Calu3 (cell line): ENCODE measurements at places on chromosomes 16 and 17. TPM values are rescaled to one million over a fixed set of nuclear protein-coding genes. Genes with fewer than 3 reads are reported as not detected.
A peak's percentile ranks its signal among the peaks of the same experiment; 100 is the strongest.

GRCh38 chr16:12395268-12395667 is 408.4 kb downstream of the CPPED1 start:
- DNase-seq, result no peak
- H3K36me3 ChIP-seq, result no peaks in the 10 kb centered on the region
- H3K27ac ChIP-seq, result no peak overlapping the region
- H3K4me3 ChIP-seq, result no peak overlapping the region
- no peaks in the 10 kb centered on the region for H3K27me3 ChIP-seq
- peaks cover 7% of the 10 kb centered on the region for H3K4me1 ChIP-seq

DNA sequence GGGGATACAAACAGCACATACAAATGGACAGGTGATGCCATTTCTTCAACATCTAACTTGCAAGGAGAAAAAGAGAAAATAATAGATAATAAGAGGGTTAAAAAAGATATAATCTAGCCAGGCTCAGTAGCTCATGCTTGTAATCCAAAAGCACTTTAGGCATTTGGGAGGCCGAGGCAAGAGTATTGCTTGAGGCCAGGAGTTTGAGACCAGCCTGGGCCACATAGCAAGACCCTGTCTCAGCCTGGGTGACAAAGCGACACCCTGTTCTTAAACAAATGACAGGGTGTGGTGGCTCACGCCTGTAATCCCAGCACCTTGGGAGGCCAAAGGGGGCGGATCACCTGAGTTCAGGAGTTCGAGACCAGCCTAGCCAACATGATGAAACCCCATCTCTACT is 19.3 kb downstream of the C16orf87 start:
- H3K27me3 ChIP-seq, result no peaks in the 10 kb centered on the region
- H3K4me1 ChIP-seq, result peaks cover 18% of the 10 kb centered on the region
- H3K4me3 ChIP-seq, result no peak overlapping the region
- no peak overlapping the region for H3K27ac ChIP-seq

- H3K4me3 ChIP-seq, result no peak overlapping the region
- H3K36me3 ChIP-seq, result peaks cover 72% of the 10 kb centered on the region
- H3K4me1 ChIP-seq, result no peaks in the 10 kb centered on the region
- DNase-seq, result peak; percentile 92
Observed at GRCh38 chr17:37570527-37571093, 38.6 kb downstream of the SYNRG start.

GRCh38 chr17:55735731-55736405 is 13.2 kb upstream of the TMEM100 start:
- no peaks in the 10 kb centered on the region for H3K36me3 ChIP-seq
- H3K27ac ChIP-seq, result no peak overlapping the region
- no peak overlapping the region for H3K4me3 ChIP-seq
- peaks cover 25% of the 10 kb centered on the region for H3K4me1 ChIP-seq
- peak; percentile 48 for DNase-seq

DNA sequence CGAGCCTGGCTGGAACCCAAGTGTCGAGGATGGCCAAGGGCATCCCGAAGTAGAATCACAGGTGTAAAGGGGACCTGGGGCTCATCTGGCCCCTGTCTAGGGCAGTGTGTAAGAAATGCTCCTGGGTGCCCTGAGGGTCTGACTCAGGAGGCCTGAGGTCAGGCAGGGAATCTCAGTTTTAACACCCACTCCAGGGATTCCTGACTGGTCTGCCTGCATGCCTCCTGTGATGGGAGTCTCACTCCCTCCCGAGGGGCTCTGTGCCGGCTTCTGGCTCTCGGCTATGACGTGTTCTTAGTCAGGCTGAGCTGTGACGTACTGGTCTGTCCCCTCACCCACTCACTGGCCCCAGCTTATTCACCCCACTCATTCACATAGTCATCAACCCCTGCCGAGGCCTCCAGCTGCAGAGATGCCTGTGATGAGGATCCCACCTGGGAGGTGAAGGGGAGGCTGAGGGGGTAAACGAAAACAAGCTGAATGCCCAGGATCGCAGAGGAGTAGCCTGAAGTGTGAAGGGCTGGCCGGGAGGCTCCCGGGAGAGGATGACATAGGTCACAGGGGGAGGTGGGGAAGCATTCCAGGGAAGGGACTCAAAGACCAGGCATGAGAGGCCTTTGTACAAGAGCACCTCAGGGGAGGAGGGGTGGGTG is 23.8 kb downstream of the FAM83G start:
- peaks cover 28% of the 10 kb centered on the region for H3K36me3 ChIP-seq
- H3K4me1 ChIP-seq, result peaks cover 8% of the 10 kb centered on the region
- no peak for DNase-seq

- H3K27ac ChIP-seq, result peak overlapping the region; percentile 25
- no peaks in the 10 kb centered on the region for H3K27me3 ChIP-seq
- peak; percentile 75 for DNase-seq
- H3K4me1 ChIP-seq, result peaks cover 12% of the 10 kb centered on the region
- H3K36me3 ChIP-seq, result peaks cover 4% of the 10 kb centered on the region
- peak overlapping the region; percentile 37 for H3K4me3 ChIP-seq
Observed at GRCh38 chr16:85916141-85916890, 17.4 kb downstream of the IRF8 start.

DNA sequence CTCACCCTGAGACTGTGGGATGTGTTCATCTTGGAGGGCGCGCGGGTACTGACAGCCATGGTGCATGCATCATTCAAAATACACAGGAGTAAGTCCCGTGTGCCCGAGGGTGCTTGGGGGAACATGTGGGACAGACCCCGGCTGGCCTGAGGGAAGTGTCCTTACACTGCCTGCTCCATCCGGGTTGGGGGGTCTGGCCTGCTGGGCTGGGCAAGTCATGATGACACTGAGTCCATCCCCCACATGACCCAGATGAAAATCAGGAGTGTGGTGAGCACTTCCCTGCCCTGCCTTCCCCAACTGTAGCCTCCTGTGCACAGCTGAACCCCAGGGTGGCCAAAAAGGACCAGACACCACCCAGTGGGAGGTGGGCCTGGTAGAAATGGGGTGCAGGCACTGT is 10.8 kb downstream of the TBC1D26 start:
- H3K36me3 ChIP-seq, result no peaks in the 10 kb centered on the region
- no peaks in the 10 kb centered on the region for H3K27me3 ChIP-seq
- no peaks in the 10 kb centered on the region for H3K4me1 ChIP-seq
- DNase-seq, result no peak
- H3K27ac ChIP-seq, result no peak overlapping the region

DNA sequence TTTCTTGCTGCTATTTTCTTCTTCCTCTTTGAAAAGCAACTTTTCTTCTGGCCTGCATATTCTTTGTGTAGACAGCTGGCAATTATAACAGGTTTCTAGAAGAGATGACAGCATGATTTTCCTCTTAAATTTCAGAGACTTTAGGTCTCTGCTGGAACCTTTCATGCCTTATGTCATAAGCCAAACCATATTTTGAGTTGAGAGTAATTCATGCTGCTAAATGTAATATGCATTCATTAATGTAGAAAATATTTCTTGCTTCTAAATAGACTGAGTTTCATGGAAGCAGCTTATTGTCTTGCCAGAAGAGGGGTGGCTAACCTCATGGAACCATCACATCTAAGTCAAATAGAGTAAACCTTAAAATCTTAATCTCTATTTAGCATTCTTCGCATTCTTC is 25.9 kb upstream of the ABCA9 start:
- no peak overlapping the region for H3K27ac ChIP-seq
- H3K27me3 ChIP-seq, result no peaks in the 10 kb centered on the region
- no peaks in the 10 kb centered on the region for H3K4me1 ChIP-seq

GRCh38 chr16:74759564-74759963 is 15.1 kb downstream of the FA2H start:
- peaks cover 63% of the 10 kb centered on the region for H3K36me3 ChIP-seq
- peak overlapping the region; percentile 98 for H3K27ac ChIP-seq
- H3K27me3 ChIP-seq, result no peaks in the 10 kb centered on the region

DNA sequence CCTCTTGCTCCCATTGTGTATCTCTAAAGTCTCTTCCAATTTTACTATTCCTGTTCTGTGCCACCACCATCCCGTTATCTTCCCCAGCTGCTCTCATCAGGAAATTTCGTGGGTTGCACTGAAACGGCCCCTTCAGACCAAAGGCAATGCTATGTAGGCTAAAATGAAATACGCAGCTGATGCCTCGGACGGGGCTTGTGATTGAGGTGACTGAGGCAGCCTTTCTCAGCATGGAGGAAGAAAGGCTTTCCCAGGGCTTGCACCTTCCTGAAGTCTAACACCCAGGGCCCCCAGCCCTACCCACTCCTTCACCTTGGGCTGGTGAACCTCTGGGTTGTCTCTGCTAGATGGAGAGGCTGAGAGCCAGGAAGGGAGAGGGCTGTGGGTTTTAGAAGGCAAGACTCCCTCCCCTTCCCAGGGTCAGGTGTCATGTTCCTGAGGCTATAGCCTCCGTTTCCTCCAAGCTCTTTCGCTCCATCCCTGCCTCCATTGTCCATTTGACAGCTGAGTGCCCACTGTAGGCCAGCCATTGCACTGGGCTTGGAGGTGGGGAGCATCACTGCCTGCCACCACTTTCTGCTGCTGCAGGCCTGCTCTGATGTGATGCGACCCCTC is 7.8 kb downstream of the CCDC200 start:
- H3K36me3 ChIP-seq, result peaks cover 28% of the 10 kb centered on the region
- no peak overlapping the region for H3K27ac ChIP-seq
- no peak overlapping the region for H3K4me3 ChIP-seq
- no peaks in the 10 kb centered on the region for H3K4me1 ChIP-seq

GRCh38 chr17:28725166-28725659 is 820 bp downstream of the TLCD1 start:
- no peak for DNase-seq
- no peaks in the 10 kb centered on the region for H3K27me3 ChIP-seq
- peaks cover 37% of the 10 kb centered on the region for H3K4me1 ChIP-seq

DNA sequence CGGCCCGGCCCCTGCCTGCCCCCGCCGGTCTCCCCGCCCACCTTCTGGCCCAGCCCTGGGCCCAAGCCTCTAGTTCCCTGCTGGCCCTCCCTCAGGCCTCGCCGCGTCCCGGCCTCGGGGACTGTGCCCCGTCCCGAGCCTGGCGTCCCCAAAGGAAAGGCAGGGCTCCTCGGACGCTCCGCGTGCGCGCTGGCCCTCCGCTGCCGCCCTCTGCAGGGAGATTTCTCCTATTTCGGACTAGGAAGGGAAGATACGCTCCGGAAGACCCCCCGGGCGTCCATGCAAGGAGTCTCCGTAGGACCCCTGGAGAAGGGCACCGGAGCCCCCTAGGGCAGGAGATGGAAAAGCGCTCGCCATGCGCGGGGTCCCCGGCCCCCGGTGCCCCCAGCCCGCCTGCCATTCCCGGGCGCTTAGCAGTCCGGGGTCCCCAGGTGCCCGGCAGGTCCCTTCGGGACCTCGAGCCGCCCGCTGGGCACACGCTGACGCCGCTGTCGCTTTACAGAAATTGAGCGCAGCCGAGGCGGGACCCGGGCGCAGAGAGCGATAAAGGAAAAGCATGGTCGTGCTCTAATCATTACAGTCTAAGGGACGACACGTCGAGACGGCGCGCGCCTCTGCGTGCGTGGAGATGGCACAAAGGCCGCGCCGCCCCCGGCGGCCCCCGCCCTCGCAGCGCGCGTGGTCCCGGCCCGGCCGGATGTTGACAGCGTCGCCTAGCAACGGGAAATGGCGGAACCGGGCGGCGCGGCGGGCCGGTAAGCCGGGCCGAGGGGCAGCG is at the start of gene CCDC40:
Gene CCDC40 (plus strand): TSS at position 706 of the 778 bp plus-strand sequence. CDS start 21 bp downstream, at position 727.
- no peaks in the 10 kb centered on the region for H3K27me3 ChIP-seq
- DNase-seq, result peak; percentile 91
- H3K27ac ChIP-seq, result peak within 1 kb of the TSS; percentile 90
- peaks cover 29% of the 10 kb centered on the region for H3K36me3 ChIP-seq

DNA sequence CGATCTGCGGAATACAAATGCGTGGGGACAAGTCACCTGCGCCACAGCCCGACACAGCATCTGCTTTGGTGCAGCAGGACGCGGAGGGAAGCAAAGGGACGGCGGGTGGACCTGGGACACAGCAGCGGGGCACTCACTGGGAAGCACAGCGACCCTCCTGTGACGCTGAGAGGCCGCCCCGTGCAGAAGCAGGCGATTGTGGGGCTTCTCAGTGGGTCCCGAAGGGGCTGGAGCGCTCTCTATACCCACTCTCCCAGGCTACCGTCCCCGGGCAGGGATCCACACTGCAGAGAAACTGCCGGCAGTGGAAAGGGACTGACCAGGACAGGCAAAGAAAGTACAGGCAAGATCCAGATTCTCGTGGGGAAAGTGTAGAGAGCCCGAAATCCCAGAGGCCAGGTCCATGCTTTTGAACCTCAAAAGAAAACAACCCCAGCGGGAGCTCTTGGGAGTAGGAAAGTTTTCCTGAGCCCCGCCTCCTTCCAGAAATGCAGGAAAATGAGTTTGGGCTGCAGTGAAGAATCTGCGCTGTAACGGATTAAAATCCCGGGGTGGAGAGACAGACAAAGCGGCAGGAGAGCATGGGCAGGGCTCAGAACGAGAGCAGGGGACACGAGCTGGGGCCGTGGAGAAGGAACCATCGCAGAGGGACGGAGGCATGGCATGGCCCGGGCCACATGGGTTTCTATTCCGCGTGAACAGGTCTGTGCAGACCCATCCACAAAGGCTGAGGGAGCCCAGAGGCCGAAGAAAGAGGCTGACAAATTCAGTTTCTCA is 12.7 kb downstream of the COX4I1 start:
- no peak for DNase-seq
- H3K27ac ChIP-seq, result no peak overlapping the region
- no peak overlapping the region for H3K4me3 ChIP-seq
- H3K36me3 ChIP-seq, result no peaks in the 10 kb centered on the region

GRCh38 chr16:47049901-47050583 is 76.6 kb upstream of the DNAJA2 start:
- no peak overlapping the region for H3K4me3 ChIP-seq
- H3K27ac ChIP-seq, result no peak overlapping the region
- peaks cover 50% of the 10 kb centered on the region for H3K27me3 ChIP-seq
- H3K36me3 ChIP-seq, result no peaks in the 10 kb centered on the region
- DNase-seq, result no peak

DNA sequence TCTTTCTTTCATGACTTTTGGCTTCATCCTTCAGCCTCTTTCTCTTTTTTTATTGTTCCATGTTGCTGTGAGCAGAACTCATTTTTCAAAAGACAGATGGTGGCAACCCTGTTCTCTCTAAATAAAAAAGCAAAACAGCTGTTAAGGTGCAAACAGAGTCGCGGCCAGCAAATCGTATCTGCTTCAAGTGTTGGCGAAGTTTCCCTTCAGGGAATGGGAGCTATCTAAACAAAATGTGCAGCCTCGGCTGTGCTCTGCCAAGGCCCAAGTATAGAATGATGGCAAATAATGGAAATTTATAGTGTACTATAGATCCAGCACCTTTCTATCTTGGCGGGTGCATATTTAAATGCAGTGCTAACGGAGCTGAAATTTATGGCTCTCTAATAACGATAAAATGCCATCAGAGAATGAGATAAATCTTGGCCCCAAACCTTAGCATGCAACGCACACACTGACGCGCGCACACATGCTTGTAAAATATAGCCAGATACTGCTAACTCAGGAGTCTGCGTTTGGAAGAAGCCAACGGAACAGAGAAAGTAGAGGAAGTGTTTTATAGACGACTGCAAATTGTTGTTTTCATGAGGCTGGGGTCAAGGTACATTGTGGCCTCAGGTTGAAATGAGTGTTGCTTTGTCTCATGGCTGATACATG is 315.5 kb upstream of the RBFOX1 start:
- H3K4me1 ChIP-seq, result no peaks in the 10 kb centered on the region
- no peak for DNase-seq
- H3K4me3 ChIP-seq, result no peak overlapping the region
- no peaks in the 10 kb centered on the region for H3K27me3 ChIP-seq
- H3K36me3 ChIP-seq, result no peaks in the 10 kb centered on the region

GRCh38 chr16:24428756-24429155 is 110.6 kb upstream of the RBBP6 start:
- H3K36me3 ChIP-seq, result no peaks in the 10 kb centered on the region
- H3K4me1 ChIP-seq, result no peaks in the 10 kb centered on the region
- H3K4me3 ChIP-seq, result no peak overlapping the region
- DNase-seq, result no peak
- no peak overlapping the region for H3K27ac ChIP-seq

Gene ETV4
- total RNA-seq, result 80.3 and 85.6 TPM in 2 replicates

Gene PRM2
- total RNA-seq, result not detected in 2 replicates

Gene NKD1
- total RNA-seq, result 0.20 and 0.31 TPM in 2 replicates

Gene MGRN1
- total RNA-seq, result 105 and 114 TPM in 2 replicates

Gene RNF40
- total RNA-seq, result 130 and 136 TPM in 2 replicates

Gene SLFN14
- total RNA-seq, result not detected in 2 replicates

Gene TBX6
- 3.6 and 4.7 TPM in 2 replicates for total RNA-seq

Gene TPPP3
- total RNA-seq, result 8.5 and 8.8 TPM in 2 replicates

Gene HSPB9
- total RNA-seq, result 0.54 and 0.69 TPM in 2 replicates
